ENCODE measurements at places on chromosomes 4 and X.
A peak's percentile ranks its signal among the peaks of the same experiment; 100 is the strongest.

DNA sequence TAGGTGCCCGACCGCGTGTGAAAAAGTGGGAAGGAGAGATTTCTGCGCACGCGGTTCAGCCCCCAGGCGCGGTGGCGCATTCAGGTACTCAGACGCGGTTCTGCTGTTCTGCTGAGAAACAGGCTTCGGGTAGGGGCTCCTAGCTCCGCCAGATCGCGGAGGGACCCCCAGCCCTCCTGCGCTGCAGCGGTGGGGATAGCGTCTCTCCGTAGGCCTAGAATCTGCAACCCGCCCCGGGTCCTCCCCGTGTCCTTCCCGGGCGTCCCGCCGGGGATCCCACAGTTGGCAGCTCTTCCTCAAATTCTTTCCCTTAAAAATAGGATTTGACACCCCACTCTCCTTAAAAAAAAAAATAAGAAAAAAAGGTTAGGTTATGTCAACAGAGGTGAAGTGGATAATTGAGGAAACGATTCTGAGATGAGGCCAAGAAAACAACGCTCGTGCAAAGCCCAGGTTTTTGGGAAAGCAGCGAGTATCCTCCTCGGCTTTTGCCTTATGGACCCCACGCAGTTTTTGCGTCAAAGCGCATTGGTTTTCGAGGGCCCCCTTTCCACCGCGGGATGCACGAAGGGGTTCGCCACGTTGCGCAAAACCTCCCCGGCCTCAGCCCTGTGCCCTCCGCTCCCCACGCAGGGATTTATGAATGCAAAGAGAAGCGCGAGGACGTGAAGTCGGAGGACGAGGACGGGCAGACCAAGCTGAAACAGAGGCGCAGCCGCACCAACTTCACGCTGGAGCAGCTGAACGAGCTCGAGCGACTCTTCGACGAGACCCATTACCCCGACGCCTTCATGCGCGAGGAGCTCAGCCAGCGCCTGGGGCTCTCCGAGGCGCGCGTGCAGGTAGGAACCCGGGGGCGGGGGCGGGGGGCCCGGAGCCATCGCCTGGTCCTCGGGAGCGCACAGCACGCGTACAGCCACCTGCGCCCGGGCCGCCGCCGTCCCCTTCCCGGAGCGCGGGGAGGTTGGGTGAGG lies 3.7 kb downstream of the SHOX start:
- DNase-seq: no peak

GRCh38 chrX:55056820-55057674 lies 17.8 kb upstream of the PAGE2B start:
- no peak for DNase-seq

DNA sequence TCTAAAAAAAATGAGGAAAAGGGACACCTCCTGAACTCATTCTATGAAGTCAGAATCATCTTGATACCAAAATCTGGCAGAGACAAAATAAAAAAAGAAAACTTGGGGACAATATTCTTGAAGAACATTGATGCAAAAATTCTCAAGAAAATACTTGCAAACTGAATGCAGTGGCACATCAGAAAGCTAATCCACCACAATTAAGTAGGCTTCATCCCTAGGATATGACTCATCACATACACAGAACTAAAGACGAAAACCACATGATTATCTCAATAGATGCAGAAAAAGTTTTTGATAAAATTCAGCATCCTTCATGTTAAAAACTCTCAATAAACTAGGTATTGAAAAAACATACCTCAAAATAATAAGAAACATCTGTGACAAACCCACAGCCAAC lies 98.3 kb downstream of the FAM47B start:
- DNase-seq: no peak

GRCh38 chr4:60926624-60927023 lies 273.5 kb upstream of the ADGRL3 start:
- no peak for DNase-seq

DNA sequence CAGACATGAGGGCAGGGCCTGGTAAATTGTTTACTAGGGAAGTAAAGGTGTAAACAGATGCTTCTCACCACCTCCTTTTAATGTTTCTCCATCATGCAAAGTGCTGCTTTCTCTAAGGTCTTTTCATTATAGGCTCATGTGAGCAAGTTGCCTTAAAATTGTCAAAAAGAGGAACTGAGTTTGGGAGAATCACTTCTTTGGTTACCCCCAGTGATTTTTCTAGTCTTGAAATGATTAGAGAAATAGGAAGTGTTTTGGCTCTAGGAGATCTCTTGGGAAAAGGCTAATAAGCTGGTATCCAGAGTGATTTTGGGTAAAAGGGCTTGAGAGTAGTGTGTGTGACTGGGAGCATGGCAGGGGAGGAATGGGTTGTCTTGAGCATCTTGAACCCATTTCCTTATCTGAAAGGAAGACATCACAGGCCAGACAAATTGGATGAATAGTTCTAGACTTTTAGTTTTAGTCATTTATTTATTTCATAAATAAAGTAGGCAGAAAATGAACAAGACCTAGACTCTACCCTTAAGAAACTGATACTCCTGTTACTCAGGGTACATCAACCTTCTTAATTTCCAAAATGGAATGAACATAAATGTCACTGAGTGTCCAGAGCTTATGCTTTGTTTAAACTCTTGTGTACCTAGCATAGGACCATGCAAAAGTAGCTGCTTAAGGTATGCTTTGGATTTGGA lies 14.2 kb downstream of the GRPR start:
- no peak for DNase-seq

DNA sequence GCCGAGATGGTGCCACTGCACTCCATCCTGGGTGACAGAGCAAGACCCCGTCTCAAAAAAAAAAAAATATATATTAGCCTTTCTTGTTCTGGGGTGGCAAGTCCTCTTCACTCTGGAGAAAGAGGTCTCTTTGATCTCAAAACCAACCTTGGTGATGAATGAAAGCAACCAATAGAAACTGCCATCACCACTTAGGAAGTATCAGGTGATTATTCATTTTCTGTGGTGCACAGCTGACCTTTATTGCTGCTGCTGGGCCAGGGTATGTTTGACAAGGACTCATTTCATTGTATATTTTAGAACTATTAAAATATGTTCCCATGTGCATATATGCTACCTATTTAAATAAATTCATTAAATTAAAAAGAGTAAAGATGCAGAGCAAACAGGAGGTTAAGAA lies 76.0 kb upstream of the KIT start:
- no peak for DNase-seq

DNA sequence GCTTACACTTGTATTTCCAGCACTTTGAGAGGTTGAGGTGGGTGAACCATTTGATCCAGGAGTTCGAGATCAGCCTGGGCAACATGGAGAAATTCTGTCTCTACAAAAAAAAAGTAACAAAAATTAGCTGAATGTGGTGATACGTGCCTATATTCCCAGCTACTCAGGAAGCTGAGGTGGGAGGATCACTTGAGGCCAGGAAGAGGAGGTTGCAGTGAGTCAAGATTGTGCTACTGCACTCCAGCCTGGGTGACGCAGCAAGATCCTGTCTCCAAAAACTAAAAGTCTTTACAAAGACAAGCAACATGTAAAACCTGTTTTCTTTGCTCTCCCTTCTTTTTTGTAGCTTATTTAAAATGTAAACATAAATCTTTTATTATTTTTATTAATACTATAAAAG lies 1156.1 kb downstream of the FAT4 start:
- no peak for DNase-seq

DNA sequence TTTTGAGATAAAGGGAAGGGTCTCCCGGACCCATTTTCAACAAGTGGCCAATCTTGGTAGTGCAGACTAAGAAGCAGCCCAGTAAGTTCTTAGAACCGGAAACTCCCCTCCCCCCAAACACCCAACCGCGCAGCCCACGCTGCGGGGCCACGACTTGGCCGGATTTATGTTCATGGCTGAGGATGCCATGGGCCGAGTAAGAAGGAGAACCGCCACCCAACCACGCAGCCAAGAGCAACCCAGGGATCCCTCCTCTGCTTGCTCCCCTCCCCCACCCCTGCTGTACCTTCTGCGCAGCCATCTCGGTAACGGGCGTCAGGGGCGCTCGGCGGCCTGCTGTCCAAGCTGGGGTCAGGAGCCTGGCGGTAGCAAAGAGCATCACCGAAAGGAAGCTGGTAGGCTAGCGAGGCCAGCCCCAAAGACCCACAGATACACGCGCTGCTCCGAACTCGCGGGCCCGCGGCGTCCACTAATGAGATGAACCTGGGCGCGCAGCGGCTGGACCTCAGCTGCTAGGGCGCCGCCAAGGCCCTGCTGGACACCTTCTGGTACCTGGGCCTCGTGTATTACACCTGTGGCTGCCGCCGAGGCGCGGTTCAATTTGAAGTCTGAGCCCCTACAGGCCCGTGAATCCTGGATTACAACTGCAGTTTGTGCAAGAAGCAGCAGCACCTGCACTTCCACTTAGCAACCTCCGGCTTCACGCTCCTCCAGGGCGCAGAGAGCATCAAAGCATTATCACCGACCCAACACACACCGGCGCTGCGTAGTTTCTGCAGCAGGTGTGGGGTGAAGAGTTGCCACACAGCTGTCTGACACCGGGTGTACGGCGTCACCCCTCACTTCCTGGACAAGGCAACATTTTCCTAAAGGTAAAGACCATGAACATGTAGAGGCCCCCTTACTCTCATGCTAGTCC lies 63.4 kb downstream of the NUDT10 start:
- no peak for DNase-seq

GRCh38 chrX:55908661-55909212 lies 191.2 kb downstream of the RRAGB start:
- peak; percentile 13 for DNase-seq

DNA sequence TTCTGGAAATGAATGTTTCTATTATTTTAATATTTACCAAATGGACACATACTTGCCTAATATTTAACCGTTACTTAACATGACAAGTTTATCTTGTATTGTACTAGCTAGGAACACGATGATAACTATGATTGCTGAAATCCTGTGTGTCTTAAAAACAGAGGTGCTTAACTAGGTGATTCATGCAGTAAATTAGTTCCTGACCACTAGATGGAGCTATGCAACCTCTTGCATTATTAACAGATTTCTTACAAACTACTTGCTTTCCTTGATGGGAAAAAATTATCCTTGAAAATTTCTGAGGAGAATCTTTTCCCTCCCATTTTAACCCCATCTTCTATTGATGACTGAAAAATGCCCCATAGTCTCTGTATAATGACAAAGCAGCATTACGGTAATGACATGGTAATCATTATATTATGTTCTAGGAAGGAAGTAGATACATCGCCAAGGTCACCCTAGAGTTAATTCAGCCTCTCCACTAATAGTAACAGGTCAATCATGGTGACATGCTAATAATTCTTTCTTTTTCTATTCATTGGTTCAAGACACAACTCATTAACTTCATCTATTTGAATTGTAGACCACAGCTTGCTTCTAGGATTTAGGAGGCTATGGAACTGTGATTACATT lies 844.2 kb downstream of the RAPGEF2 start:
- DNase-seq: peak; percentile 41

GRCh38 chr4:168101026-168101425 lies 8.7 kb downstream of the ANXA10 start:
- DNase-seq: no peak

- no peak for DNase-seq
Measured at GRCh38 chr4:61296144-61296543, 96.0 kb downstream of the ADGRL3 start.

GRCh38 chrX:38649674-38650647 lies 88.6 kb downstream of the TSPAN7 start:
- DNase-seq: no peak

- no peak for DNase-seq
Measured at GRCh38 chr4:138185859-138186645, 56.1 kb downstream of the SLC7A11 start.

- no peak for DNase-seq
Measured at GRCh38 chr4:1764670-1765069, 28.4 kb upstream of the FGFR3 start.

DNA sequence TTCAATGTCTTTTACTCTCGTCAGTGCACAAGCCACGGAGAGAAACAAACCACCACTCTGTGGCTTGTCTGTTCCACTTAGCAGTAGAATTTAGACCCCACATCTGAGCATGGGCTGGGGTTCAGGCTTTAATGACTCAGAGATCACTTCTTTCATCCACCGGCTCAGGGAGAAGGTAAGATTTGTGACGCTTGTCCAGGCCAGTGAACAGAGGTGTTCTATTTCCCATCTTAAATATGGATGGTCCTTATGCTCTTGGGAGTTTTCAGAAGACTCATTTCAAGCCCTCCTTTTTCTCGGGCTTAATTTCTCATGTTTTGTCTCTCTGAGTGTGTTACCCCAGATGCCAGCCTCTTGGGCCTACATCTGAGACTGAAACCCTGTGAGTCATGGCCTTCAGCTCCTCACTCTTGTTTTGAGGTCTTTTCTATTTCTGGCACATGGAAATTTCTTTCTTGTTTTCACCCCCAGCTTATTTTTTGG lies 127.4 kb upstream of the SFRP2 start:
- peak; percentile 17 for DNase-seq

DNA sequence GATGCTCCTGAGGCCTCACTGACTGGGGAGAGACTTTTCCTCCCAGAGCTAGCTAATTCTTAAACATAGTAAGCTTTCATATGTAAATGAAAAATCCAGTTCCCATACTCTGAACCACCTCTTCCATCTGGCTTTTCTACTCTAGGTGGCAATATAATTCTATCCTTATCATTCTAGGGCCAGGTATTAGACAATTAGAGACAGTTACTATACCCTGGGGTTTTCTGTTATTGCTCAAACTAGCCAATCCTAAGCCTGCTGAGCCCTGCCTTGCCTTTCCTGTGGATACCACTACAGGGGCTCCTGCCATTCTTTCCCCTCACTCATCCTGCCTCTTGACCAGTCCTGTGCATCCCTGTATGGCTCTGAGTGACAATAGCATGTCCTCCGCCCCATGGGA lies 552.0 kb downstream of the STIM2 start:
- DNase-seq: no peak

DNA sequence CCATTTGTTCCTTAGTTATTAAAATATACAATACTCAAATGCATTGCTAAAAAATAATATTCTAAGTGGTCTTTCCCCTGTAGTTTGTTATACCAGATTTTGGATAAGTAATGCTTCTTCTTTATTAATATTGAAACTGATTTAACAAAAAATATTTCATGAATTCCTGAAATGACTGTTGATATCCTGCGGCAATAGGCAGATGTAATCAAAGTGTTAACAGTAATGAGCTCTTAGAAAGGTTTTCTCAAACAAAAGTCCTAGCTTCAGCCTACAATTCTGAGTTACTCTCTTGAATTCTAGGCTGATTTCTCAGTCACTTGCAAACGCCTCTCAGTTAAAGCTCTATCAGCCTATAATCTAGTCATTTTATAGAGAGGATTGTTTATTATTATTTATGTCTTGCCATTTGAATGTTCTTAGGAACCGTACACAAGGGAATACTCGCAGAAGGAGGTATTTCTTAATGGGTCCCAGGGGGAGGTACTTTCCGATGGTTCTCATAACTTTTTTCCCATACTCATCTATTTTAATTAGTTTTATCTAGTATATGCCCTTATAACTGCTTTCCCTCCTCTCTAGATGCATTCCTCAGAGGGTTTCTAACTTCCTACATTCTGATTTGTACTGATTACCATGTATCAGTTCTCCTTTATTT lies 96.8 kb downstream of the FNIP2 start:
- DNase-seq: peak; percentile 27

- DNase-seq: no peak
Measured at GRCh38 chr4:25815586-25815985, 47.2 kb downstream of the SEL1L3 start.

GRCh38 chrX:49286581-49286980 lies 16.9 kb upstream of the GAGE10 start:
- no peak for DNase-seq

Data from GM13977 (cell line).